Stimulated activated CD4-positive, alpha-beta T cell treated with anti-CD3 and anti-CD28 coated beads, Interleukin-15, amount 100 ng/mL, for 48 hours (primary cell): ENCODE measurements at places on chromosomes 6 and 20.
A peak's percentile ranks its signal among the peaks of the same experiment; 100 is the strongest.

DNA sequence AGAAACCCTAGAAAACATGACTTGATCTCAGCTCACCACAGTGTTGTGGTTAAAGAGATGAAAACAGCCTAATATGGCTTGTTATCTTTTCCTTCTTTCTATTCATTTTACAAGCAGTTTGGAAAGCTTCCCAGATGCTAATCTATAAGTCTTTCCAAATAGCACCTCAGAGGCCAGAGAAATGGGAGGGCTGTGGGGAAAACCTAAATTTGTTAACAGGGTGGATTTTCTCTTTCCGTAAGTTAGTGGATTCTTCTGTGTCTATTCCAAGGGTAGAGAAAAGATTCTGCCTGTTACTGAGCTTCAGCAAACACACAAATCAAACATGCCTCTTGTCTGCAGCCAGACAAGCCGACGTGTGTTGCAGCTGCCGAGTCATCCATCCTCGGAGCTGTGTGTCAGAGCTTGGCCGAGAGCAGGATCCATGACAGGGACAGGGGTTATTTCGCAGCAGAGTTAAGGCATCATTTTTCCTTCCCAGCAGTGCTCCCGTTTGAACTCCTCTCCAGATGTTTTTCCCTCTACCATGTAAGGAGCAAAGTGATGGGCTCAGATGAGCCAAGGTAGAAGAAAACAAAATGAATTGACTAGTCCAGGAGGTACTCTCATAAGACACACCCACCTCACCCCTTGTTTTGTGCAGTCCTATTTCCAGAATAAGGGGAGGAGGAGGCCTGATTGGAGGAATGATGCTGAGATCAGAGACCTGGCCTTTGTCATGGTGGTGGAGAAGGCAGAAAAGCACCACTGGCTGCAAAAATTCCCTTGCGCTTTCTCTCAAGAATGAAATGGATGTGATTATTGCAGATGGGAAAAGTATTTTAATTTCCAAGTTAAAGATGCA lies 560.0 kb downstream of the C6orf118 start:
- no peak for DNase-seq

GRCh38 chr6:163573503-163574179 lies 159.1 kb downstream of the QKI start:
- DNase-seq: no peak

GRCh38 chr6:158744986-158745430 lies 74.2 kb downstream of the EZR start:
- DNase-seq: no peak

- DNase-seq: no peak
These were observed 23.9 kb downstream of the RALY start for GRCh38 chr20:34017610-34018009.

DNA sequence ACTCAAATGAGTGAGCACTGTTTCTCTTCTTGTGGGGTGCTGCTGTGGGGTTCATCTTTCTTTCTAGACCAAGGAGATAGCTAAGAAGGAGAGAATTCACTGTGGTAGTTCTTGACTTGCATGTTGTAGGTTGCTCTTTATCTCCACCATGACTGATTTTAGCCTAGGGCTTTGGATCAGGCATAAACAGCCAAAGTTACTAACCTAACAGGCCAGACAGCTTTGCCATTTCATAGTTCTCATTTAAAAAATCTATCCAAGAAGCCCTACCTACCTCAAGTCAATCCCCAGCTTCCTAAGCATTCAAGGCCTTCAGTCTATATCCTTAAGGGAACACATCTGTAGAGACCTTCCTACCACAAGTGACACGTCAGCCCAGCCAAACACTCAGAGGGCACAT lies 107.9 kb upstream of the CARMIL1 start:
- DNase-seq: no peak

- DNase-seq: peak; percentile 29
These were observed 19.0 kb downstream of the PXDC1 start for GRCh38 chr6:3732345-3733141.

DNA sequence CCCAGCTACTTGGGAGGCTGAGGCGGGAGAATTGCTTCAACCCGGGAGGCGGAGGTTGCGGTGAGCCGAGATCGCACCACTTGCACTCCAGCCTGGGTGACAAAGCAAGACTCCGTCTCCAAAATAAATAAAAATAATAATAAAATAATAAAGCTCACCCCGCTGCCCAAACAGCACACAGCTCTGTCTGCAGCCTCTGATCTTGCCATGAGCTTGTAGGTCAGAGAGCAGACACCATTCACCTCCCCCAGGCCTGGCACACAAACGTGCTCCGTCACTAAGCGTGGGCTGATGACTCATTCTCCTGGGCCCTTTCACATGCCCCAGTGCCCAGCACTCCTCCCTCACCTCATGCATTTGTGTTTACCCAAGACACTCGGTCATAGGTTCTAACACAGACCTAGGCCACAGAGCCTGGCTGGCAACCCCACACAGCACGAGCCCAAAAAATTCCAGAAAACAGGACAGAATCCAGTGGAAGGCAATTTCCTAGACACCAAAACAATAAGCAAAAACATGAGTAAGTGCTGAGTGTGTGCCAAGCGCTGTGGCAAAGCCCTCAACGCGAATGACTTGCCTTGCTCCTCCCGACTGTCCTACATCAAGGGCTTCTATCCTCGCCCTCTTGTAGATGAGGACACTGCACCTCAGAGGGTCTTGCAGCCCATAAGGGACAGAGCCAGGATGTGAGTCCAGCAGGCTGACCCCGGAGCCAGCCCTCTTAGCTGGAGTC lies 18.0 kb downstream of the ATP9A start:
- DNase-seq: peak; percentile 34

DNA sequence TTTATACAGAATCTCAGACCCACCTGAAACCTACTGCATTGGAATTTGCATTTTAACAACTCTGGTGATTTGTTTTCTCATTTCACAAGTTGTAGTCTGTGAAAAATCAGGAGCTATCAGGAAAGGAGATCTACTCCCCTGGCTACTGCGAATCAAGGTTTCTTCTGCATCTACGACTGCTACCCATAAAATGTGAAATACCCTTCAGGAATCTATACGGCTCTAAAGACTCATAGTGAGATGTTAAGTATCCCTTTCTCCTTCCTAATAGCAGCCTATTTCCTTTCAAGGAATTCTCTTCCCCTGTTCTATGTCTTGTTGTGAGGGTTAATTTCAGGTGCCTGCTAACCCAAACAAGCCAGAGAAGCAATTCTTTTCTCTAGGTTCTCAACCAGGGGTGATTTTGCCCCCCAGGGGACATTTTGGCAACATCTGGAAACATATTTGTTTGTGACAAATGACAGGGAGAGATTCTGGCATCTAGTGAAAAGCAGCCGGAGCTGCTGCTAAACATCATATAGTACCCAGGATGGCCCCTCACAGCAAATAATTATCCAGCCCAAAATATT lies 26.3 kb downstream of the WFDC3 start:
- DNase-seq: no peak

DNA sequence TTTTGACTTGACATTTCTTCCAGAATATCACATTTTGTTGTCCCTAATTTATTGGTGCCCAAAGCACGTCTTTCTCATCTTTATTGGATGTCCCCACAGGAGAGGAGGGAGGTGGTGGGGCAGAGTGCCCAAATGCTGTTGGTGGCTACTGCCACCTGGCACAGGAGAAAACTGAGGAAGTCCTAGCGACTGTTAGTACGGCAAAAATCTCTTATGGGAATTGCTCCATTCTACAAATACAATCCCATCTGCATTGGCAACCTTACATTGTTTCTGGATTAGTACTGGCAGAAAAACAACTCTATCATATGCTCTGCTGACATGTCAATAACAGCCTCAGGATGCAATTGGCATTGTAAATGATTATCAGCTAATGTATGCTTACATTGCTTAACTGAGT lies 235.4 kb upstream of the IRAK1BP1 start:
- no peak for DNase-seq

- DNase-seq: no peak
These were observed 214.9 kb upstream of the CST7 start for GRCh38 chr20:24734139-24734538.

GRCh38 chr6:169237496-169238134 lies 16.0 kb downstream of the THBS2 start:
- no peak for DNase-seq

DNA sequence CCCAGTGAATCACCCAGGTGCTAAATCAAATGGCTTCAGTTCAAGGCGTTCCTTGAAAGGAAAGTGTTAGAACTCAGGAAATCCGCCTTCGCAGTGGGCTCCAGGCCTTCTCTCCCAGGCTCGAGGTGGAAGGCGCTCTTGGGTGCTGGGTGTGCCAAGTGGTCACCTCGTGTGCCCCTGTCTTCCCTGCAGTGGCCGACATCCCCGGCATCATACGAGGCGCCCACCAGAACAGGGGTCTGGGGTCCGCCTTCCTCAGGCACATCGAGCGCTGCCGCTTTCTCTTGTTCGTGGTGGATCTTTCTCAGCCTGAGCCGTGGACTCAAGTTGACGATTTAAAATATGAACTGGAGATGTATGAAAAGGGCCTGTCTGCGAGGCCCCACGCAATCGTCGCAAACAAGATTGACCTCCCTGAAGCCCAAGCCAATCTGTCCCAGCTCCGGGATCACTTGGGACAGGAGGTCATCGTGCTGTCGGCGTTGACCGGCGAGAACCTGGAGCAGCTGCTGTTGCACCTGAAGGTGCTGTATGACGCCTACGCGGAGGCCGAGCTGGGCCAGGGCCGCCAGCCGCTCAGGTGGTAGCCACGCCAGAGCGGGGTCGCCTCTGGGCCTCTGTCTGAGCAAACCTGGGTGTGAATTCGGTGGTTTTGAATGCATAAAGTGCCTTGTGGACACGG lies 17.8 kb downstream of the MTG2 start:
- no peak for DNase-seq

- no peak for DNase-seq
These were observed 38.9 kb upstream of the CLIC5 start for GRCh38 chr6:46054516-46054915.

GRCh38 chr6:33739571-33739970 lies 7.1 kb downstream of the IP6K3 start:
- DNase-seq: no peak

DNA sequence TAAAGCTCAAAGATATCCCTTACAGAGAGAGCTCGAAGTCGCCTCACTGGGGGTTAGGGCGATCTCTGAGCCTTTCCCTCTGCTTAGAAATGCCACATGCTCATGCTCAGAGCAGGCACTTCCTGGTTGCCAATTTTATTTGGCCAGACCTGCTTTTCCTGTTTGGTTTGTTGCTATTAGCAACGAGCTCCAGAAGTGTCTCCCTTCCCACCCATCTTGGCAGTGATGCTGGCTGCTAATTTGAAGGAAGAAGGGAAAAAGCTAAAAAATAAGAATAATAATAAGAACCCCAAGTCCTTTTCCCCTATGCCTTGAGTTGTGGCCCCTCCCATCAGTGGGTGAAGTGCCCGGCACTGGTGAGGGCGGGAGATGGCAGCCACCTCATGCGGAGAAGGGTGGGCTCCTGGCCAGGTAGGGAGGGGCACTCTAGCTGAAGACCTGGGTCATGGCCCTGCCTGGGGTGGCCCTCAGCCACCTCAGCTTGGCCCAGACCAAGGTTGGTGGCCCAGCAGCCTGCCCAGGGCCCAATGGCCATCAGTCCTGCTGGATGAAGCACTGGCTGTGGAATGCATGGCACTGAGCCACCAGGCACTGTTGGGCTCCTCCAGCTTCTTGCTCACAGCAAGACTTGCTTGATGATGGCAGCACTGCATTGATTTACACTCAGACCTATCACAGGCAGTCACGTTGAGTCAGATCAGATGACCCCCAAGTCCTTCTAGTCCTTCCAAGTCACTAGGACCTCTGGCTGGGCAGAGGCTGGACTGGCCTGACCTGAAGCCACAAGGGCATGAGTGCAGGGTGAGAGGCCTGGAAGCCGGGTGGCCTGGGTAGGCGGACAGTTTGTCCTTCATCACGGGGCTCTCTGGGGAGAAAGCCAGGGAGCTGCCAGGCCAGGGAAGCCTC lies 79.0 kb downstream of the SYNJ2 start:
- DNase-seq: no peak

DNA sequence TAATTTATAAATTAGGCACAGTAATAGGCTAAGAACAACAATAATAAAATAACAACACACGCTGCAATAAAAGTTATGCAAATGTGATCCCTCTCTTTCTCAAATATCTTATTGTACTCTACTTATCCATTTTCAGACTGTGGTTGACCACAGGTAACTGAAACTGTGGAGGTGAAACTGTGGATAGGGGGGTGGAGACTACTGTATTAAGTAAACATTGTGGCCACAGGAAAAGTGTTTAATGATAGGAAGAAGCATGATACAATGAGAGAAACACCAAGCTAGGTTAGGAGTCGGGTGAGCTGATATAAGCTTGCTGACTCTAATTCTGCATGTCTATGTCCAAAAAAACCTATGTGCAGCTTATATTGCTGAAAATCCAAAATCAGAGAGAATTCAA lies 23.0 kb downstream of the NHLRC1 start:
- DNase-seq: no peak

DNA sequence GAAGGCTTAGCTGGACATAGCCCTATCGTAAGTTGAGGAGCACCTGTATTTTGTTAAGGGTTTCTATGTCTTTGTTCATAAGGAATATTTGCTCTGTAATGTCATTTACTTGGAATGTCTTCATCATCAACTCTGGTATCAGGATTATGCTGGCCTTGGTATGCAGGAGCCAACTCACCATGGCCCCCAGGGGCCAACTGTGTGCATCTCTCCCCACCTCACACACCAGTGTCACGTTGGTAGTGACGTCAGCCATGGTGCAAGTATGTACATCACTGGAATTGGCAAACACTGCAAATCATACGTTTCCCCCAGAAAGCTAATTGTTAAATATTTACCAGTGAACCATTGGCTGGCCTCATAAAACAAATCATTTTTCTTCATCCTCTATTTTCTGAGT lies 70.8 kb downstream of the YTHDF1 start:
- no peak for DNase-seq

DNA sequence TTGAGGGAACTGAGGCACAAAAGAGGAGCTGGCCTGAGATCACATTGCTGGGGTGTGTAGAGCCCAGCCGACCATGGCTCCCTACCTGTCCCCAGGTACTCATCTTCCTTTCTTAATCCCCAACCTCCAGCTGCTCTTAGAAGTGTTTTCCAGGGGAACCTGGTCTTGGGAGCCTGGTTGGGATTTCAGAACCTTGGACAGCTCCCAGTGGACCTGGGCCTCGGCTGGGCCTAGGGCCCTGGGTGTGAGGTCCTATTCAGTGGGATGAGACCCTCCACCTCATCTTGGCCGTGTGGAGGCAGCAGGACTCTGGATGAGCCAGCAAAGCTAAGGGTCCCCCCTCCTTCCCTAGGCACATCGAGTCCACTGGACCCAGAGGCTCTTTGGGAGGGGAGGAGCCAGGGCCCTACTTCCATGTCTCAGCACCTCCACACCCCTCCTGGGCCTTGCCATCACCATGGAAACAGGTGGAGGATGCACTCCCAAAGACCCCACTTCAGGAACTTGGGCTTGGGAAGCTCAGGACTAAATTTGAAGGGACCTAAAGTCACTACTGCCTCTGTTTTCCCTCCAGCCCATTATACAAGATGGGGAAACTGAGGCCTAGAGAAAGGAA lies 38.5 kb downstream of the DLGAP4 start:
- peak; percentile 5 for DNase-seq

DNA sequence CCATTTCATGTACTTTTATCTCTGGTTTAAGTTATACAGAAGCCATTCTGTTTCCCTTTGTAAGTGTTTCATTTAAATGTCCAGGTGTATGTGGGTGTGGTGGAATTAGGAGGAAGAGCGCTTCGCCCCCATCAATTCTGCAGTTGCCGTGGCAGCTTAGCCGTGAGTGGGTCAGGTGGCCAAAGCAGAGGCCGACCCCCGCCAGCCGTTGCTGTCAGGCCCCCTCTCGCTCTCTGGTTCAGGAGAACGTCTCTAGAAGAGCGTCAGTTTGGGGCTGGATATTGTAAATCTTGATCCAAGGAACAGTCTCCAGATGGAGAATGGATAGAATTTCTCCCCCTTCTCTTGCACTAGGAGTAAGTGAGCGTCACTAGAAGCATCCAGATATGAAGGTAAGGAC lies 367.4 kb downstream of the FOXA2 start:
- no peak for DNase-seq

- DNase-seq: no peak
These were observed 144.7 kb upstream of the HDAC2 start for GRCh38 chr6:114115652-114116051.
